ENCODE measurements at places on chromosomes 6 and 20.
A peak's percentile ranks its signal among the peaks of the same experiment; 100 is the strongest.

DNA sequence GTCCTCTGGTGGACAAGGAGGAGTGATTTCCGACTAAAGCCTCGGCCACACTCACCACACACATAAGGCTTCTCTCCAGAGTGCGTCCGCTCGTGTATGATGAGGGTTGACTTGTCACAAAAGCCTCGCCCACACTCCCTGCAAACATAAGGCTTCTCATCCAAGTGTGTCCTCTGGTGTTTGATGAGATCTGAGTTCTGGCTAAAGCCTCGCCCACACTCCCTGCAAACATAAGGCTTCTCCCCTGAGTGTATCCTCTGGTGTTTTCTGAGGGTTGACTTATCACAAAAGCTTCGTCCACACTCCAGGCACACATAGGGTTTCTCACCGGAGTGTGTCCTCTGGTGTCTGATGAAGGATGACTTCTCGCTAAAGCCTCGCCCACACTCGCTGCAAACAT is 12.9 kb upstream of the SNRPB start:
- no peak for DNase-seq

- DNase-seq, result no peak
These were observed 163.0 kb upstream of the CST7 start for GRCh38 chr20:24786111-24786495.

GRCh38 chr6:75397656-75398465 is 95.7 kb downstream of the FILIP1 start:
- DNase-seq, result no peak

DNA sequence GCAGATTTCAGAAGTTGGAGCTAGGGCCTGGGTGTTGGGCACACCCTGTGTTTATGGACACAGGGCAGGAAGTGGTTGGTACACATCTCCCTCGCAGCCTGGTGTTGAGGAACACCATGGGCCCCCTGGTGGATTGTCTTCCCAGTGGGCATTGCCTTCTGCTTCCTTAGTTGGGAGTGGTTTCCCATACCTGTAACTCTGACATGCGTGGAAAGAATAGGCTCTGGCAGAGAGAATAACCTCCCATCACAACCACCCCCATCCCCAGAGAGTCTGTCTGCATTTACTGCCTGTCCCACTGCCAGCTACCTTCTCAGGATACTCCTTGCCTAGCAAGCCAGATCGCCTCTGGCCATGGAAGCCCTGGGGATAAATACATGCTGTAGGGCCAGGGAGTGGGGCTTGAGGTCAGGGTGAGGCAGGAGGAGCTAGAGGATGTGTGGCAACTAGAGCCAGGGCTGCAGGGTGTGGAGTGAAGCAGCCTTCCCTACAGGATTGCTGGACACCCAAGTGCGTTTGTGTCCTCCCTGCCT is 14.7 kb downstream of the LRRC73 start:
- DNase-seq, result no peak

- DNase-seq, result no peak
These were observed 114.4 kb upstream of the SLC22A23 start for GRCh38 chr6:3571250-3571681.

GRCh38 chr20:42063141-42063540 is 445.0 kb upstream of the CHD6 start:
- no peak for DNase-seq

- no peak for DNase-seq
These were observed 111.2 kb upstream of the PRDM1 start for GRCh38 chr6:105974986-105975385.

- no peak for DNase-seq
These were observed 355.5 kb downstream of the PRKN start for GRCh38 chr6:162372106-162372505.

DNA sequence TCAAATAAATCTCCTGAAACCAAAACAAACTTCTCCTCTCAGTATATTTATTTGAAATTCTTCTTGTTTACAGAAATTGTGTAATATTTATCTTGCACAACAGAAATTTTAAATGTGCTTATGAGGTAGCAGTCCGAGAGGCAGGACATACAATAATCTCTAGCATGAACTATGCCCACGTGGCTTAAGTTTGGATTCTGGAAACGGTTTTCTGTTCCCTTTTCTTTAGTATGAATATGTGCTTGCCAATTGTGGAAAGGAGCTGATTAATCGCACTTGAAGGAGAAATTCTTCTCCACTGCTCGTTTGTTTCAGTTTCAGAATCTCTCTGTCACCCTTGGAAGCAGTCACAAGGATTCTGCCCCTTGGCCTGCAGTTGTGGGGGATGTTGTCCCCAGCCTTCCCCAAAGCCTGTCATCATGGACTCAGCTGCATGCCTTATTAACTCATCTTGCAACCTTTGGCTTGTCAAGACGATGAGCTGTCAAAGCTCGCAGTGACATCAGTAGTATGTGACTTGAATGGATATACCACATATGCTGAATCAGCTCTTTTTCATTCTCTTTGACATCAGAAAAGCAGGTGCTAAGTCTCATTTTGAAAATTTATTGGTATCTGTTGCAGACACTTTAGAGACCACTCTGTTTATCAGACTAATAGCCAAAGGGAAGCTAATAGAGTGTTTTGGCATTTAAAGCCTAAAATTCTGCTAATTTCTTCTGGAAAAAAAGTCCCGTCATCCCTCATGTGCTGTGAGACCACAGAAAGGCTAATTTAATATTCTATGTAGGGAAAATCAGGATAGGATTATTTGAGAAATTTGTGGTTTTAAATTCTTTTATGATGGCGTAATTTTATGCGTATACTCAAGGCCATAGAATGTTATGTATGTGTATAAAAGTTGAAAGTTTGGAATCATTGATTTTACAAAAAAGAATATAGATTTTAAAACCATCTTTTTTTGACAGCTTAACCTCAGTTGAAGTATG is 186.8 kb downstream of the ARID1B start:
- DNase-seq, result peak; percentile 12

- no peak for DNase-seq
These were observed 333.9 kb upstream of the AGPAT4 start for GRCh38 chr6:161607696-161608297.

DNA sequence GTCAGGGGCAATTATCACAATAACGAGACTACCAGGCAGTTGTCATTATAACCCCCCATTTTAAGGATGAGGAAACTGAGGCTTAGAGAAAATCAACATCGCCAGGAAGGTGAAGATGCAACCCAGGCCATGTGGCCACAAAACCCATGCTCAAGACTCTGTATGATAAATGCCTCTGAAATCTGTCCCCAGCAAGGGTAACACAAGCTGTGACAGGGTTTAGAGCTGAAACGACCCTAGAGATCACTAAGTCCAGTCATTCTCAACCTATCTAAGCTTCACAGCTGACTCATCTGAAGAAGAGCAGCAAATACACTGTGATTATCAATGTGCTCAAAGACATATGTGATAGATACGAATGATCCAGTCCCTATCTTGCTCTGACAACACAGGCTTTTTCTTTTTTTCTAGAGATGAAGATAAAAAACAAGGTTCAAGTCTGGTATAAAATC is 47.0 kb downstream of the ARHGAP18 start:
- DNase-seq, result no peak

All from putamen (tissue), 1 donor.